CD4-positive, alpha-beta T cell treated with Interleukin-6 for 4 hours (primary cell): ENCODE measurements at places on chromosomes 7 and 10.
A peak's percentile ranks its signal among the peaks of the same experiment; 100 is the strongest.

DNA sequence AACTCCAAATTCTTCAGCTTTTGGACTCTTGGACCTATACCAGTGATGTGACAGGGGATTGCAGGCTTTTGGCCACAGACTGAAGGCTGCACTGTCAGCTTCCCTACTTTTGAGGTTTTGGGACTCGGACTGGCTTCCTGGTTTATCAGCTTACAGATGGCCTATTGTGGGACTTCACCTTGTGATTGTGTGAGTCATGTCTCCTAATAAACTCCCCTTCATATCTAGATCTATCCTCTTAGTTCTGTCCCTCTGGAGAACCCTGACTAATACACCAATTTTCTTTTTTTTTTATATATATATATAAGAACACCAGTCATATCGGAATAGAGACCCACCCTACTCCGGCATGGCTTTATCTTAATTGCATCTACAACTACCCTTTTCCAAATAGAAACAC is 166.8 kb downstream of the ETV1 start:
- no peak for DNase-seq

- DNase-seq = no peak
Measured at GRCh38 chr10:127869329-127869728, 23.4 kb downstream of the CLRN3 start.

- DNase-seq = no peak
Measured at GRCh38 chr7:111053035-111053434, 37.9 kb upstream of the LRRN3 start.

- no peak for DNase-seq
Measured at GRCh38 chr10:68725016-68725415, 4.0 kb downstream of the CCAR1 start.

DNA sequence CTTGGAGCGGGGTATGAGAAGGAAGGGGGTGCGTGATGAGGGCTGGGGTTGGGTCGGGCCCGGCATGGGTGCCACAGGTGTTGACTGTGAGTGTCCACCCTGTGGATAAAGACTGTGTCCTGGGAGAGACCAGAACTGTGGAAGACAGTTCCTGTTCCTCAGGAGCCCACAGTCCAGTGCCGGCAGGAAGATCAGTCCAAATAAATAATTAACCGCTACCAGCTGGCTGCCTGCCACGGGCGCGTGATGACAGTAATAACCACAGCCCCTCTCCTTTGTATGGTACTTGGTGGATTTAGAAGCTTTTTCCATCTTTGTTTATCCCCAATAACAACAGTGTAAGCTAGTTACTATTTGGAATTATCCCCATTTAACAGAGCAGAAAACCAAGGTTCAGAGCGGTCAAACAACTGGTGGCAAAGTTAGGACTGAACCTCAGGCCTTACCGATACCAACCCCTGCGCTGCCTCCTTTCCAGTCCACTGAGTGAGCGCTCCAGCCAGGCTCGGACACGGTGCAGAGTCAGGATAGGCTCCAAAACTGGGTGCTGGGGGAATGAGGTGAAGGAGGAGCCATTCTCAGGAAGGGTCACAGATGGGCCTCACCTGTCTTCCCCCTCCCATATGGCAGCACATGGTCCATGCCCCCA is 5.1 kb downstream of the ZMIZ1 start:
- no peak for DNase-seq

- no peak for DNase-seq
Measured at GRCh38 chr7:64870656-64871055, 32.4 kb upstream of the ZNF273 start.

DNA sequence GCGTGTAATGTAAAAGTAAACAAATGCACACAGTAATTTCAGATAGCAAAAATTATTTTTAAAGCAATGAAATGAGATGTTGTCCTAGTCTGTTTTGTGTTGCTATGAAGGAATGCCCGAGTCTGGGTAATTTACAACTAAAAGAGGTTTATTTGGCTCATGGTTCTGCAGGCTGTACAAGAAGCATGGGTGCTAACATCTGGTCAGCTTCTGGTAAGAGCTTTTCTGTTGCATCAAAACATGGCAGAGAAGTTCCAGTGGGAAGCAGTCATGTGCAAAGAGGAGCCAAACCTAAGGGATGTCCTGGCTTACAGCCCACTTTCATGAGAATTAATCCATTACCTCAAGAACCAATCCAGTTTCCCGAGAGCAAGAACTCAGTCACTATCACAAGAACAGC is 62.9 kb upstream of the MNX1 start:
- DNase-seq = no peak

DNA sequence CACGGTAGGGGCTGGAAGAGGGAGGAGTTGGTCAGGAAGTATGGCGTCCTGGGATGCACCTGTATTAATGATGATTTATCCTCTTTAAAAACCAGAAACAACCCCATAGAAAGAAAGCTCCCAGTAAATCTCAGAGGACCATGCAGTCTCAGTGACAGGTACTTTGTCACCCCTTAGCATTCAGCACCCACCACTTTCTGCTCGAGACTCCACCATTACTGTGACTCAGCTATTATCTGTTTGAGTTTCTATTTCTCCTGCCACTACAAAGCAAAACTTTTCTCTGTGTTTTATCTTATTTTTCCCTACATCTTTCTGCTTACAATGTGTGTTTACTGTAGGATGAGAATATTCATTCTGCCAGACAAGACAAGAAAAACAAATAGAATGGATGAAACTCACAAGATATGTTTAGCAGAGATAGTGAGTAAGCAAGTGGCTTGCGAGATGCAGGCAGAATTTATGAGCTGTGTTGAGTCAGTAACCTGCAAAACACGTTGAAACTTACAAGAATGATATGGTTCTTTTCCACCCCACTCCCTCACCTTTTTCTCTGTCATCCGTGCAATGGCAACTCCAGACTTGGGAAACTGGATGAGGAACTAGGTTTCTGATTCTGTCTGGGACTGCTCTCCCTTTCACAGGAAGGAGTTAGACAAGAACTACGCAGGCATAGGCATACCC is 127.1 kb downstream of the AOAH start:
- DNase-seq = no peak

- peak; percentile 61 for DNase-seq
Measured at GRCh38 chr7:151010307-151011096, 13.8 kb downstream of the ATG9B start.

- DNase-seq = no peak
Measured at GRCh38 chr10:69474742-69475432, 23.6 kb downstream of the TSPAN15 start.

- no peak for DNase-seq
Measured at GRCh38 chr7:82263920-82264782, 179.4 kb downstream of the CACNA2D1 start.

DNA sequence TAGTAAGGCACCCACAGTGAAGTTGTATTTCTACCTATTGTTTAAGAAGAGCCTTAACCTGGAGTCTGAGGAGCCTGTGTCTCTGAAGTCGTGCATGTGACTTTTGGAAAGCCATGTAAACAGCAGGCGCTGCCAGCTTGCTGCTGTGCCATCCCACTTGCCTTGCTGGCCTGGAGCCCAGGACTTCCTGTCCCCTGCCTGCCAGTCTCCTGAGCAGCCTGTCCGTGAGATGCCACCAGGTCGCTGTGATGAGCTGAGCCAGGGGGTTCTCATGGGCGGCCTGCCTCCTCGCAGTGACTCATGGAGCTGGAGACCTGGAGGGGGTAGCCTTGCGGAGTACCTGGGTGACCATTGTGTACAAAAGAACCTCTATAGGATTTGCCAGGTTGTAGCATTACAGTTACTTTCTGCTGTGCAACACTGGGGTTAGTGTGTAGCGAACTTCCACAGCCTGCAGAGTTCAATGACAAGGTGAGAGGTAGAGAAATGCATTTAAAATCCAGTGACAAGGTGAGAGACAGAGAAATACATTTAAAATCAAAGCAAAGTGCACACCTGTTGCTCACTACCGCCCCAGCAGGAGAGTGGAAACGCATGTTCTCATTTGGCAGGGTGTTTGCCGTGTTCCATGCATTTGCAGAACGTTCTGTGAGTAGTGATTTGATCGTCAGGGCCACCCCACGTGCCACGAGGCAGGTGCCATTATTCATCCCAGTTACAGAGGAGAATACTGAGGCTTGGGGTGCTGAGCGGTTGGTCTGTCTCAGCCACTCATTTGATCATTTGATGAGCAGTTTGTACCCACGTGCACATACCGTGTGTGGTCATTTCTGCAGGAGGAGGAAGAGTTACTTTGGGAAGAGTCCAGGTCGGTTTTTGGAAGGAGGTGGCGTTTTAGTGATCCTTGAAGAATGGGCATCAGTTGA is 36.6 kb upstream of the BHLHA15 start:
- DNase-seq = no peak

DNA sequence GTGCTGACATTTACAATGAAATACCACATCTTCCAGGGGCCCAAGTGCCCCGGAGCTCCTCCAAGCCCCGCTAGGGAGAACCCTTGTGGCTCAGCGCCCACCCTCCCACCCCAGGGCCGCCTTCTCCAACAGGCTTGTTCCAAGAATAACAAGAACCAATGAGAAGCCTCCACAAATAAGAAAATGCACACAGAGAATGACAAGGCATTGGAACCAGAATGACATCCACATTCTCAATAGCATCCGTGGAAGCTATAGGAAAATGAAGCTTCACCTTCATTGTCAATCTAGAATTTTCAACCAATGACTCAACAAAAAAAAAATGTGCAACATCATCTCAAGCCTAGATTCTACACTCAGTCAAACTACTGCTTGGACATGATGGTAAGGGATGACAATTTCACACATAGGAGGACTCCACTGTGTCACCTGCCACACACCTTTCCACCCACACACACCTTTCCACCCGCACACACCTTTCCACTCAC is 50.4 kb upstream of the PPP2R2D start:
- DNase-seq = no peak

GRCh38 chr7:124399941-124400340 is 365.7 kb downstream of the GPR37 start:
- no peak for DNase-seq

- DNase-seq = no peak
Measured at GRCh38 chr7:45065031-45065995, 23.5 kb downstream of the NACAD start.

DNA sequence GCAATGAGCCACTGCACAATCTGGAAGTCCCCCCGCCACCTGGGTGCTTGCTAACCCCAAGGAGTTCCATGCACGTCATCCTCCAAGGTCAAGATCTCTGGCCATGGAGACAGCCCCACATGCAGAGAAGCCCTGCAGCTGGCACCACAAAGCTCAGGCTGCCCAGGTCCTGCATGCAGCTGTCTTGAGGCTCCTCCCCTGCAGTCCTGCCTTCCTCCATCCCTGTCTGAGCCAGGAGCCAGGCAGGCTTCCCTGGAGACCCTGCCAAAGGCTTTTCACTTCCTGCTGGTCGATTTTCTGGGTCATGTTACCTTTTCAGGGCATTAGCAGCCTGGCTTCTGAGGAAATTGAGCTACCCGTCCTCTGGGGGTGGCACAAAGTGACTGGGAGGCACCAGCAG is 12.5 kb upstream of the TMEM72 start:
- DNase-seq = no peak

- DNase-seq = no peak
Measured at GRCh38 chr10:115491526-115492140, 398.5 kb downstream of the ATRNL1 start.

DNA sequence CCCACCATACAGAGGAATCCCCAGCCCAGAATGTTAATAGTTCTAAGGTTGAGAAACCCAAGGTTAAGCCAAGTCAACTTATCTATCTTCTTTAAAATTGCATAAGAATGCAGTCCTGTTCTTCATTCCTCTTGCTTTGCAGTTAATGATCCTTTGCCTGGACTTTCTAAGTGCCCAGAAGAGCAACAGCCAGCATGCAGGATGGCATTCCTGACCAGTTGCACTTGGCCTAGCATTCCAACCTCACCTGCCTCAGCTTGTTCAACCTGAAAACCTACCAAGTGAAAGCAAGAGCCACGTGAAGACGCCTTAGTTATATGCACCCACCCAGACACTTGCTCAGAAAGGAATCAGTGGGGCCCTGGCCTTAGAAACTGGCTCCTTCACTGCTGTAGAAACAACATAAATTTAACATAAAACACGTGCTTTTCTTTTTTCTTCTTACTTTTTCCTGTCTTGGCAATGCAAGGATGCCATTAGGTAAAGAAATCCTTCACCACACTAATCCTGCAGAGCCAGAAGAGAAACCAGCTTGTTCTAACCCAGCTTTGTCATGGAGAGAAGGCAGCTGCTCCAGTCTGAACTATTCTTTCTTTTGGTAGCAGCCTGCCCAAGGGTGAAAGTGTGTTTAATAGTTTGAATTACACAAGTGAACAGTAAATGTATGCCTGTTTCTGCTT is 25.0 kb downstream of the EGFR start:
- DNase-seq = no peak

DNA sequence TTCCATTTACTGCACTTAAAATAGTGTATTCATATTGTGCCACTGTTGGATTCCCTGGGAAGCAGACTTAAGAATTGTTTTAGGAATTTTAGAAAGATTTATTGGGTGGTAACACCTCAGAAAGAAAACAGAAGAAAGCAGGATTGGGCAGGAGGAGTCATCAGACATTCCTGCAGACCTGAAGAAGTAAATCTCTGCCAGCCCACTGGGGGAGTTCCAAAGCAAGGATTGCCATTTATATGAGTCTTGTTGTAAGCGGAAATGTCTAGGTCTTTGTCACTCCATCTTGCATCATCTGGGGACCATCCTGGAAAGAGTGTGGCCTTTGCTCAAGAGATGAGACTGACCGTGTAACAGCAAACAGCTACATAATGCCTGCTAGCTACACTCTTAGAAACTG is 947.6 kb upstream of the POT1 start:
- no peak for DNase-seq

DNA sequence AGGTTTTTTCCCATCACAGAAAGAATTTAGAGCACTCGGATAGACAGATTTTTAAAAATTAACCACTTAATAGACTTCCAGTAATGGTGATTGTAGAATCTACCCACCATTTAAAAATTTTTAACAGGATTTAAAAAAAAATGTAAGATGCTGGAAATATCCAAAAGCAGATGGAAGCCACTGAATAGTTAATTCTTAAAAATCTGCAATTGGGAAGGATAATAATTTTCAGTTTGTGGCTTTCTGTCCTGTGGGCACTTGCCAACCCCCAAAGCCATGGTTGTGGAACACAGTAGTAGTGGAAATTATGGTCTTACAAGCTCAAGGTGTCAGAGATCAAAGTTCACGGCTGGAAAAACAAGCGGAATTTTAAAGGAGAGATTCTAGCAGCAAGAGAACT is 101.0 kb upstream of the SP4 start:
- DNase-seq = no peak

GRCh38 chr7:40918701-40919271 is 784.0 kb downstream of the SUGCT start:
- DNase-seq = no peak

DNA sequence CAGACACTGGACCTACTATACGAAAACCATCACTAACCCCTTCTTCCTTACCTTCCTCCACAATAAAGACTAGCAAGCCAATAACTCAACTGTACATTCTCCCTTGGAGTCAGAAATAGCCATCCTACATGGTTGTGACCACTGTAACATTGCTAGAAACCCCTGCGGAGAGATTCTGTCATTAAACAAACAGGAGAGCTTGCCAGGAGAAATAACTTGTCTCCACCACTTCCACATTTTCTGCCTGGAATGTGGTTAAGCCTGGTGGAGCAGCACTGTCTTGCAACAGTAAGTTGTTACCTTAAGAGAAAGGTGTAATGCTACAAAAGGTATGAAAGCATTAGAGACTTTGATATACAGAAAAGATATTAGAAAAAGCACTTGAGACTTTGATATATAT is 45.8 kb downstream of the THSD7A start:
- DNase-seq = no peak

- DNase-seq = no peak
Measured at GRCh38 chr7:35353481-35353880, 99.6 kb upstream of the TBX20 start.

GRCh38 chr10:17878896-17879295 is 69.7 kb downstream of the MRC1 start:
- DNase-seq = no peak
